Sciatic nerve (tissue), 2 donors: ENCODE measurements at places on chromosomes 5 and 9.

DNA sequence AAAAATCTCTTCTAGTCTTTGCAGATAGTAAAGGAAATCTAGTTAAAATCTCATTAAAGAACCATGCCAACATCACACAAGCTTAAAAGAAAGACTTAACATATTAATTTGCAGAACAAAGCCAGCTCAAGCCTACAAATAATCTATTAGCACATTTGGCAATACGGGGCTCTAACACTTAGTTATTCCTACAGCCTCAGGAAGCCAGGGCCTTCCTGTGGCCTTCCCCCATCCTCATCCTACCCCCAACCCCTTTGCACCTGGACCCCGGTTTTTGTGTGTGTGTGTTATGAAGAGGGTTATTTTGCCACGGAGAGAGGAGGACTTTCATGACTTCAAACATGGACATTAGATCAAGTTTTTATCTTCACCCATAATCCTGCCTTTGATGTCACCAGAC lies 64.6 kb downstream of the FOXB2 start:
- DNase-seq, result no peak

DNA sequence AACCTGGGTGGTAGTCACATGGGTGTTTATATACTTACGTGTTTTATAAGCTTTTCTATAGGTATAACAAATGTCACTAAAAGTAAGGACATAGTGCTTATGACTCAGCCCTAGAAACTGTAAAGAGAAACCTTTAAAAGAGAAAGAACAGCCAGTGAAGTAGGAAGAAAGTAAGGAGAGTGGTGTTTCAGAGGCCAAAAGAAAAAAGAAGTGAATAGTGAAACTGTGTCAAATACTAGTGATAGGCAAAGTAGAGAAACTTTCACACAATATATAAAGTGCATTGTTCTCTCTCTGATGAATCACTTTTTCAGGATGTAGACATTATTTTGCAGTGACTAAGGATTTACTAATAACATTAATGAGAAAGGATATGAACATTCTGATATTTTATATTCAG lies 74.2 kb upstream of the SUSD1 start:
- DNase-seq, result no peak

- no peak for DNase-seq
These were observed 176.2 kb downstream of the GAPVD1 start for GRCh38 chr9:125437771-125438221.

- no peak for DNase-seq
These were observed 19.3 kb upstream of the ISCA1 start for GRCh38 chr9:86301686-86302085.

DNA sequence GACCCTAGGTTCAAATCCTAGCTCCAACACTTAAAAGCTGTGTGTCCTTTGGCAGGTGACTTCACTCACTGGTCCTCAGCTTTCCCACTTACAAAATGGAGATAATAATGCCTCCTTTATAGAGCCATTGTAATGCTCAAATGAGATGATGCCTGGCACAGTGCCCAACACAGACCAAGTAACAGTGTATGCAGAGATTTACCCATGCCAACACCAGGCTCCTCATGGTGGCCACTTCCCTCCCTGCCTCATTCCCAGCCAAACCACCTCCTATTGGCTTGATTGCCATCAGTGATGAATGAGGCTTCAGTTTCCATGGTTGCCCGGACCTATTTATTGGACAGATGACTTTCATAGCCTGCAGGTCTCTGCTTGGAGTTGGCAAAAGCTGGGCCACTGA lies 469.4 kb downstream of the CDK5RAP2 start:
- DNase-seq, result no peak

GRCh38 chr5:31867219-31867618 lies 228.3 kb downstream of the PDZD2 start:
- DNase-seq, result no peak

DNA sequence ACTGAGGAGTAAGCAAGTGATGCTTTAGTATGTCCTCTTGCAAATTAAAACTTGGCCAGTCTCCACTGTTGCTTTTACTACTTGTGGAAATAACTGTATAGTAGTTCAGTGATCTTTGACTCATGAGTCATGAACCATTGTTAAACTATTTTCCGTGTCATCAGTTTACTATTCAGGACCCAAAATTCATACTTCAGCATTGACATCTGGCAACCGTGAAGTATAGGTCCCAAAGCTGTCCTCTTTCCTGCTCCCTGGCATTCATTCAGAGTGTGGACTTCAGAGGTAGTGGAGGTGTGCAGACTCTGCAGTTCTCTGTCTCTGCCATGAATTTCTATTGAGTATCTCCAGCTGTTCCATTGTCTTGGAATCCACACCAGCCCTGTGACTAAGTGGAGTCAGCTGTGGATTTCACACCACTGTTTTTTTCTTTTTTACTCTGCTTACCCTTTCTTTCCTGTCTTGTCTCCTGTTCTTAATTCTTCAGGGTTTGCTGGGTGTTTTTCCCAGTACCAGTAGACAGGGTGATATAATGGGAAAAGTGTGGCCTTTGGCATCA lies 7.5 kb downstream of the TDRD7 start:
- no peak for DNase-seq

DNA sequence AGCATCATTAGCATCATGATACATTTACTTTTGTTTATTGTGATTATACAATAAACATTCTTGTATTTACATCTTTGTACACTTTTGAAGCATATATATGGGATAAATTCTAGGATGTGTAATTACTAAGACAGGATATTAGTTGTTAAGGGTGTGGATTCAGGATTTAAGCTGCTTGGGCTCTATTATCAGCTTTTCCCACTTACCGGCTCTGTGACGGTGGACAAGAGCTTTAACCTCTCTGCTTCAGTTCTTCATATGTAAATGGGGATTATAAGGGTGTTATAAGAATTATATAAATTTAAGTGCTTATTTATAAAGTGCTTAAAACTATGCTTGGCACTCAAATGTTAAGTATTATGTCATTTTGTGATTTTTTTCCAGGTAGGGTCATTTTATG lies 131.1 kb downstream of the FER start:
- no peak for DNase-seq

- DNase-seq, result no peak
These were observed 115.2 kb downstream of the LHFPL2 start for GRCh38 chr5:78533356-78533755.

GRCh38 chr9:92206488-92206887 lies 87.0 kb downstream of the IARS1 start:
- DNase-seq, result no peak

DNA sequence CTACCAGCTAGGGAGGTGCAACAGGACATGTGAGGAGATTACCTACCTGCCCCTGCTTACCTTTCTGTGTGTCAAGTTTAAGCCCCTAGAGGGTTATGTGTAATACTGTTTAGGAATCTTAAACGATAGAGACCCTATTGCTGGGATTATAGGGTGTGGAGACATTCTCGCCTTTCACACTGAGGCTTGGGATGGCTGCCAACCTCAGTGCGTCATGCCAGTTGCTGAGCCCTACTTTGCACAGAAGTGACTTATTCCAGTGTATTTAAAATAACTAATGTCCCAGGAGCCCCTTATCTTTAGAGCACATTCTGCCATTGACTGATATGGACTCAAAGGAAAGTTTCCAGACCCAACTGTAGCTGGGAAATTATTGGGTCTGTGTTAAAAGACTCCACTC lies 76.6 kb upstream of the XPA start:
- no peak for DNase-seq

DNA sequence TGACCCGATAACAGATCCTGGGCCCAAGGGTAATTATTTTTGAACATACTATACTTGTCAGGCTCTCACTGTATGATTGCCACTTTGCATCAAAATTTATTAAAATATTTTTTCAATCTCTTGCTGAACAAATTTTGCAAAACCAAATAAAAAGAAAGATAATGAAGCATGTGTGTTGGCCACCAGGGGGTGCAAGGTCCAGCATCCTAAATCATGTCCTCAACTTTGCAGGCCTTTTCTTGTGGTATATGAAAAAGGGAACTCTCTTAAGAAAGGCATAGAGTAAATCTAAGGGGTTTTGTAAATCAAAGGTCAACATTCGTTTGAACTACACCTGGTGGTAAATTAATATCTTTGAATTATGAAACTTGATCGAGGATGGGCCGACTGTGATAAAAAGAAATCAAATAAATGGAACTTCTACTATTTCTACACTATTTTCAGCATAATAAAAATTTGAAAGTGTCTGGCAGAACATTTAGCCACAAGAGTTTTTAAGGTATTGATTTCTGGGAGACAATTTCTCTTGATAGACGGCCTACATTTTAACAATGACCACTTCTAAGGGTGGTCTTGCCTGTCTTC lies 676.5 kb downstream of the DMRTA1 start:
- no peak for DNase-seq

- DNase-seq, result no peak
These were observed 427.4 kb downstream of the CETN3 start for GRCh38 chr5:89981878-89982773.

- no peak for DNase-seq
These were observed 9.9 kb downstream of the ZNF189 start for GRCh38 chr9:101408374-101409078.

DNA sequence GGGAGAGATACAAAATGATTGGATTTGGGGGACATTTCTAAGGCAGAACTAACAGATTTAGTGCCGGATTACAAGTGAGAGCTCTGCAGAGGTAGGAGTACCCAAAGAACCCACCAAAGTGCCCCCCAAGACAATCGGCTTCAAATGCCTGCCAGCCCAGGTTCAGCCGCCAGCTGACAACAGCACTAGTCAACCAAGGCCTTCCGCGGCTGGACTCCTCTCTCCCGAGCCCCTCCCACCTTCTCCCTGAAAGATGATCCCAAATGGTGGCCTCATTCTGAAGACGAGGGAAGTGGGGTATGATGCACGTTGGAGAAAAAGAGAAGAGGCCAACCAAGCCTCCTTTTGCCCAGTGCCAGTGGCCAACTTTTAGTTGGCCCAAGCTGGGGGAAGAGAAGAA lies 210.4 kb upstream of the SLC30A5 start:
- DNase-seq, result no peak

DNA sequence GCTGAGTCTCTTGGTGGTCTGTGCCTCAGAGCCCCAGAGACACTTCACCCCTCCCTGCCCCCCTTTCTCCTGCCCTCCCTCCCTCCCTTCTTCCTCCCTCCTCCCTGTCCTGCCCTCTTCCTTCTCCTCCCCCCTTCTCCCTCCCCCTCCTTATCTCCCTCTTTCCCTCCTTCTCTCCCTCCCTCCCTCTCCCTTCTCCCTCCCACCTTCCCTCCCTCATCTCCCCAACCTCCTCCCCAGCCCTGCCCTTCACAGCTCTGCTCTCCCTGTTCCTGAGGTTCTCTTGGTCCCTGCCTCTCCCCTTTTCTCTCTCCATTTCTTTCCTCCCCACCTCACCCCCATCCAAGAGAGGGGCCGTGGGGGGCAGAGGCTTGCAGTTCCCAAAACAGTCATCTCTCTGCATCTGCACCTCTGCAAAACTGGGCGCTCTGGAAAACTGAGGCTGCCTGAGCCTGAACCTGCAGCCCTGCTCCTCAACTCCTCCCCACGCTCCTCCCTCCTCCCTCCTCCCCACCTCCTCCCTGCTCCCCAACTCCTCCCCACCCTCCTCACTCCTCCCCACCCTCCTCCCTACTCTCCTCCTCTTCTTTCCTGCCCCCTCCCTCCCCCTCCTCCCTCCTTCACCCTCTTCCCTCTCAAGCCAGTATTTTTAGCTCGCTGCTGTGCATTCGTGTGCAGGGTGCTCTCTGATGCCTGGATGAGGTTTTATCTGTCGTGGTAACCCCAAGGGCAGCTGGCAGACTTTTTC lies 219.1 kb downstream of the C9orf50 start:
- DNase-seq, result no peak

DNA sequence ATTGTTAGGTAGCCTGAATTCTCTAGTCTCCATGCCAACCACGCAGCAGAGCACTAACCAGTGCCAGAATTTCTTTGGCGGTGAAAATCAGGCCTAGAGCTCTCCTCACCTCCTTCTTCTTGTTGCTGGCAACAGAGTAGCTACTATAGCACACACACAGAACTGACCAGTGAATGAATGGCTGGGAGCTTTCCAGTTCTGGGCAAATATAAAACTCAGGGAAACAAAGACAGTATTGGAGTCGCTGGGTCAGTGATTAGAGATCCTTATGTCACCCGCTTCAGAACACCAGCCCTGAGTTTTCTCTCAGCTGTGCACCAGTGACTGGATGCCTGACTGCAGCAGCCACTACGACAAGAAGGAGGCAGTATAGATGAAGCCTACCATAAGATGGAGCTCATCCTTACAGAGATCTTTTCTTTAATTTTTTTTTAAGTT lies 26.9 kb upstream of the FEM1C start:
- no peak for DNase-seq

DNA sequence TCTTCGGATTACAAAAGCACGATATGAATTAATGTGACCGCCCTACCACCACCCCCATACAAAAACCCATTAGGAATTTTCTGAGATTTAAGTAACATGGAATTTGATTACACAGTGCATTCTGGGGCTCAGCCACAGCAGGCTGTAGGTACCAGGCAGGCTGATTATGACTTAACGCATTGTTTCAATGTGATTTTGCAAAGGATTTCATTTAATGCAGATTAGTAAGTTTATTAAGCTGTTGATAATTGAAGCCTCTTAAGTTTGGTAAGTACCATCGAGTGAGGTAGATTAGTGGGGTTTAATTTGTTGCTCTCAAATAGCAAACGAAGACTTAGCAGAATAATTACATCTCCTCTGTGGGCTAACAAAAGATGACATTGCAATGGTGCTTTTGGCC lies 240.1 kb downstream of the TRPM3 start:
- no peak for DNase-seq

DNA sequence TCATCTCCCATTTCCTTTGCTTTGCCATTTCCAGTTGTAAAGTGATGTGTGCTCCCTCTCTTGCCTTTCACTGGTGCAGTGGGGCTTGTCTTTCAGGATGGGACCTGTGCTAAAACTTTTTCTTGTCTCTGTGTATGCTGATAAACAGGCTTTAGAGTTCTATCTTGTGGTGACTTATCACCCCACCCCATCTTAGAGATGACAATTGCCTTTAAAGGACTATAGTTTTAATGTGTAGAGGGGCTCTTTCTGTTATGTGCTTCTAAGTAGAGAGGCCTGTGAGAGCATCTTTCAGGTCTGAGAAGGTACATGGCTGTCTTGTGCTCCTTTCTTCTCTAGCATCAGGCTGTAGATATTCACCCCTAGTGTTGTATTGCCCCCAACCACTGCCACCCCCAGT lies 21.9 kb downstream of the MAN2A1 start:
- no peak for DNase-seq

- DNase-seq, result no peak
These were observed 605.0 kb downstream of the RAB3C start for GRCh38 chr5:59187857-59188256.

DNA sequence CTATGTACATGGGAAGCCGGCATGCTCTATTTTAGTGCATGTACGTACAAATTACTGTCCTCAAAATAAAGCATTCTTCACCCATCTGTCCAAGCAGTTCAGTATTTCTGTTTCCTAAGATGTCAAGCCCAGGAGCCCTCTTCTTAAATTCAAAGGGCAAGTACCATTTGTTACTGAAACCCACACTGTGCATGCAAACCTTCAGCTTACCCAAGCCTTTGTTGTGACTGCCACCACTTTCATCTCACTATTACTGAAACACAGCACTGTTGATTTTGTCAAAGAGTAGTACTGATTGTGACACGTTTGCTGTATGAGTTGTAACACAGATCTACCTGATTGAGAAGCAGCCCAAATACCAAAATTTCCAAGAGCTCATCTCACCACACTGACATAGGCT lies 390.4 kb upstream of the IZUMO3 start:
- DNase-seq, result no peak
